Fibroblast of skin of abdomen (primary cell): ENCODE measurements at places on chromosomes 5 and 9.

GRCh38 chr5:139439013-139439903 is at the start of gene DNAJC18:
DNAJC18 (minus strand) TSS chr5:139439525; CDS start chr5:139439445, 80 bp downstream.
- DNase-seq = peak; percentile 90

GRCh38 chr5:172565455-172565854 is 75.6 kb upstream of the NEURL1B start:
- no peak for DNase-seq

GRCh38 chr5:172878933-172879752 is 45.1 kb downstream of the ERGIC1 start:
- DNase-seq = peak; percentile 66

- DNase-seq = no peak
These were observed 53.2 kb upstream of the SMIM32 start for GRCh38 chr5:136246122-136246521.

GRCh38 chr5:15500325-15501001 is 483 bp downstream of the FBXL7 start:
- peak; percentile 23 for DNase-seq

DNA sequence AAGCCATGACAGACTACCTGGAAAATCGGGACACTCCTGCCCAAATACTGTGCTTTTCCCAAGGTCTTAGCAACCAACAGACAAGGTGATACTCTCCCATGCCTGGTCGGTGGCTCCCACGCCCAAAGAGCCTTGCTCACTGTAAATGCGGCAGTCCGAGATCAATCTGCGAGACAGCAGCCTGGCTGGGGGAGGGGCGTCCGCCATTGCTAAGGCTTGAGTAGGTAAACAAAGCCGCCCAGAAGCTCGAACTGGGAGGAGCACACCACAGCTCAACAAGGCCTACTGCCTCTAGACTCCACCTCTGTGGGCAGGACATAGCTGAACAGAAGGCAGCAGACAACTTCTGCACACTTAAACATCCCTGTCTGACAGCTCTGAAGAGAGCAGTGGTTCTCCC is 272.1 kb upstream of the CCNG1 start:
- no peak for DNase-seq

DNA sequence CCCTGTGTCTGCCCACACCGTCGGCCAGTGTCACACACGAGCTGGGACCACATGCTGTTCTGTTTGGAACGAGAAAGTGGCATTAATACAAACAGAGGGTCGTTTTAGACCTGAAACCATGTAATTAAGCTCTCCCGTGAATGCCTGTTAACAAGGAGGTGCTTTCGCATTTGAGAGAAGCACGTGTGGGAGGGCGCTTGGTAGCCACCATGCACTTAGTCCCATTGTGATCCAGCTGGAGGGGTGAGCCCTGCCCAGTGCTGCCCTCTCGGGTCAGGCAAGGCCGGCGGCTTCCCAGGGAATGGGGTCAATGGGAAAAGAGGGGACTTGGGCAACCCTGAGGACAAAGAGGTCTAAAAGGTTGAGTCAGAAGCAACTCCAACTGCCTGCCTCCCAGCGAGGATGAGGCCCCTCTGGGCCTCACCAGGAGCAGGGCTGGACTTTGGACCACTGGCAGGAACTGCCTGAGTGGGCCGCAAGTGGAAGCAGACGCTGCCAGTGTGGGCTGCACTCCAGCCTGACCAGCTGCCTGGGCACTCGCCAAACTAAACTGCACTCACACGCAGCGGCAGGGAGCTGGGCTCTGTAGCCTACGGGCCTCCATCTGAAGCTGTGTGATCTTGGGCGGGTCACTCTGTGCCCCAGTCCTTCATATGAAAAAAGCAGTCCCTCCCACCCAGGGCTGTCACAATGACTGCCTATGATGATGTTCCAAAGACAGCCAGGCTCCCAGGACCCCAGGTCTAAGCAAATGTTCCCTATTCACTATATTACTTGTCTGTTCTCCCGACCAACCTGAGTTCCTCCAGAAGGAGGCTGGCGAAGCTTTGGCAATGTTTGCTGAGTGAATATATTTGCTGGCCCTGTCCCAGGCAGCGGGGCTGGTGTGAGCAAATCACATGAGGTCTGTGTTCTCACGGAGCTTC is 195.7 kb downstream of the CDK5RAP2 start:
- DNase-seq = no peak

- DNase-seq = no peak
These were observed 27.9 kb downstream of the MED10 start for GRCh38 chr5:6350277-6351090.
